Brain pericyte (primary cell): ENCODE measurements at places on chromosomes 5 and 9.

DNA sequence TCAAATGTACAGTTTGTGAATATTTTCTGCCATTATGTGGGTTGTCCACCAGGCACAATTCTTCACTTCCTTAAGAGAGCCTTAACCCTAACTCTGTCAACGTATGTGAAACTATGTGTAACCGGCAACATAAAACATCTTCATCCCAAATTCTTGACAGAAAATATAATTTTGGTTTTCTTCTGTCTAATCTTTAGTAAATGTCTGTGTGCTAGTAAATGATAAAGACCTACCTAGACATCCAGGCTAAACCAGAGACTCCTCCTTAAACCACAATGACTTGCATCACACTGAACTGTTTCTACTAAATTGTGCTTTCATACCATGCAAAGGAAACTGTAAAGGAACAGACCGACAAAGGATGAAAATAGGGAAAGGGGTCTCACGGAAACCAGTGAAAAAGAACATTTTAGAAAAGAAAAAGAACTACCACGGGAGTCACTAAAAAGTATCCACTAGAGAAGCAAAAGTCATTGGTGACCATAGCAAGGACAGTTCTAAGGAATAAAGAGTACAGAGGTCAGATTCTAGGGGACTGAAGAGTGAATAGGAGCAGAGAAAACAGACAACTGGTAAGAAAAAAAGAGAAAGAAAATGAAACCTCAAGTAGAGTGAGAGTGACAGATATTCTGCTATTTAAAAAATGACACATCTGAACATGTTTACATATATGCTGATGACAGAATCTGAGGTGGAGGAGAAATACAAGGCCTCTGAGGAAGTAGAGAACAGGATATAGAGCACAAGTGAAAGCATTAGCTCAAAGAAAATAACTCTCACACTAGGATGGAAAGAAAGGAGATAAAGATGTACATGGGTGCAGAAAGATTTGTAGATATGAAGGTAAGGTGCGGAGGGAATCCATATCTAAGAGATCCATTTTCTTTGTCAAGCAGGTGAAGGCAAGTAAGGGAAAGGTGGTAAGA is 49.4 kb downstream of the FNIP1 start:
- DNase-seq: no peak

- no peak for DNase-seq
Observed at GRCh38 chr5:36478646-36479317, 127.6 kb upstream of the SLC1A3 start.

GRCh38 chr5:139726248-139726647 is 69.4 kb upstream of the PSD2 start:
- no peak for DNase-seq

DNA sequence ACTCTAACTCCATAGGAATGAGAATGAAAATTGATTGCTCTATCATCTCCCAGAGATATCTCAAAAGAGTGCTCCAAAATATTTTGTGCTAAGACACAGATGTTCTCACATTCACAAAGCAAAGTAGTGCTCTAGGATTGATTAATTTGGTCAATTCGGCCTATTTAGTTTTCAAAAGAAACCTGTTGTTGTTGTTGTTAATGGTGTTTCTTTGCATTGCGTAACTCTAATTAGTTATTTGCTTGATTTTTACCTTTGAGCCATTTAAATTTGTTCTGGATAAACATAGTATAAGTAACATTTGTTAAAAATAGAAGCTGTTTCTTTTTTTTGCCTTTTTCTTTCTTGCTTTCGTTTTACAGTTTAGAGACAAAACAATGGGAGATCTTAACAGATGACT is 382.5 kb downstream of the CAAP1 start:
- DNase-seq: no peak

GRCh38 chr9:23783509-23783908 is 42.5 kb downstream of the ELAVL2 start:
- no peak for DNase-seq

GRCh38 chr5:16809010-16809394 is 127.1 kb downstream of the MYO10 start:
- DNase-seq: no peak

DNA sequence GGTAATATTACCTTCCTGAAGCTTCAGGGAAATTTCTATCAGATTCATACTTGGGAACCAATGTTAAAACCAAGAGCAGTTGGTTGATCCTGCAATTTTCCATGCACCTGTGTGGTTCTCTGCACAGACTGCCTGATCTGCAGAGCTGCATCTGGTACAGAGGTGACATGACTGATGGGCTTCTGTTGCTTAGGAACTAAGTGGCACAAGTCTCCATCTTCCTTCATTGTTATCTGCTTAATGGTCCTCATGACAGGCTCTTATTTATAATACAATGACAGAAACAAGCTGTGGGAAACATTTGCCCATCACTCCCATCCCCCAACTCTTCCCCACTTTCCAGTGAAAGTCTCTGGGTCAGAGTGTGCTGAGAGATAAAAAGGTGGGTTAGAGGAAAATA is 799.1 kb downstream of the TAF11L14 start:
- DNase-seq: no peak

DNA sequence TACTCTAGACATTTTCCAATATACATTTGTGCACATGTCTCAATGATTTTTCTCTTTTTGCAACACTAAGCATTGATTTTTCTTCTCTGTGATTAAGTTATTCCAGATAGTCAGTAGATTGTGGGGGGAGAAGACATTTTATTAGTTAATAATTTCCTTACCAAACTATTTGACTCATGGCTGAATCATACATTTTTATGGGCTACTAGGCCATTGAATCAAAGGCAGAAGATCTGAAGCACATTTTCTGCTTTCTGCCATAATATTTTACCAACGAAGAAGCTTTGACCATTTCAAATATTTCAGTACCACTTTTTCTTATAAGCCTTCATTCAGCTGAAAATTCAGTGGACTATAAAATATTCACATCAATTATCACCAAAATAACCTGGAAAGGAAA is 175.6 kb downstream of the IRX2 start:
- DNase-seq: no peak

GRCh38 chr5:62640446-62640845 is 61.8 kb downstream of the LRRC70 start:
- DNase-seq: no peak

GRCh38 chr5:159586921-159587320 is 256.6 kb upstream of the IL12B start:
- no peak for DNase-seq

- DNase-seq: no peak
Observed at GRCh38 chr5:166382031-166382430, 1909.4 kb upstream of the WWC1 start.

GRCh38 chr9:110083866-110084265 is 124.1 kb downstream of the C9orf152 start:
- DNase-seq: no peak

DNA sequence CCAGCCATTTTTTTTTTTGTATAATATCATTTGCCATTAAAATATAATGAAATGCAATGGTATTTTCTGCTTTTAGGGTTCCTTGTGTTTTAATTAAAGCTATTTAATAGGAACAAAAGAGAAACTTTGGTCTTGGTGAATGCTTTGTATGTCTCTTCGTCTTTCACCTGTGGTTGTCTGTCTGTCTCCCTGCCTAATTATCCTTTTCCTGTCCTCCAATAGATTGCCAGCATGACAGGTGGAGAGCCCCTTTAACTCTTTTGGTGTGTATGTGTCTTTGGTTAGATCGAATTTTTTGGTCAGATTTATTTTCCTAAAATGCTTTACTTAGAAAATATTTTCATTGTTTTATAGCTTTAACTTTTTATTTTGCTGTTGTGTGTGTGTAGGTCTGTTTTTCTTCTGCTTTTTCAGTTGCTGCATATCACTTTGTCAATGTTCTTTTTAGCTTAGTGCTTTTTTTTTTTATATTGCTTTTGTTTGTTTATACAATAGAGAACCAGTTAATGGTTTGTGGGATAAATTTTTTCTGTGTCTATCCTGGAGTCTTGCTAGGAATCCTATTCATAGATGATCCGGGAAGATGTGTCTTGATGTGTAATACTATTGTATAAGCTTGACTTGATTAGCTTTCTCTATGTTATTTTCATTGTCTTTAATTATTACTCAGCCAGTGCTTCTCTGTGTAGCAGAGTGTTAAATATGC is 8.6 kb downstream of the CHMP5 start:
- DNase-seq: no peak

DNA sequence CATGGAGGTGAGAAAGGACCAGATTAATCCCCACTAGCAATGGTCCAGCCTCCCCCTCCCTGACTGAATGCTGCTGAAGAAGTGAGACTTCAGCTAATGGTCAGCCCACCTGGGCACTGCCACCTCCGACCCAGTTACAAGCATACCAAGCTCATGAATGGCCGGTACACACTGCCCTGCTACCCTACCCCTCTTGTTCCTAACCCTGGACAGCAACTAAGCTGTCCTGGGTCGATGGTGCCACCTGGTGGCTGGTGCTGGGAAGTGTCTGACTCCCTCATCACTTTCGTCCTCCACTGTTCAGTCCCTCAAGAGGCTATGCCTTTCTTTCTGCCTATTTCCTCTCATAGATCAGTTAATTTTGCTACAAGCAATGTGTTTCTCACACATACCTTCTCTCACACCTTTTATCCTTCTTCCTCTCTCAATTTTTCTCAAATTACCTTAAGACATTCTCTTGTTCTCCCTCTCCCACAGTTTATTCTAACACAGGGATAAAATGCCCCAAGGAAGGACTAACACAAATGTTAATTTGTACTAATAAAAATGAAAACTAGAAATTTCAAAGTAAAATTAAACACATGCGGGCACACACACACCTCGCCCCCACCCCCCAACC is 42.4 kb downstream of the PAX5 start:
- DNase-seq: no peak

DNA sequence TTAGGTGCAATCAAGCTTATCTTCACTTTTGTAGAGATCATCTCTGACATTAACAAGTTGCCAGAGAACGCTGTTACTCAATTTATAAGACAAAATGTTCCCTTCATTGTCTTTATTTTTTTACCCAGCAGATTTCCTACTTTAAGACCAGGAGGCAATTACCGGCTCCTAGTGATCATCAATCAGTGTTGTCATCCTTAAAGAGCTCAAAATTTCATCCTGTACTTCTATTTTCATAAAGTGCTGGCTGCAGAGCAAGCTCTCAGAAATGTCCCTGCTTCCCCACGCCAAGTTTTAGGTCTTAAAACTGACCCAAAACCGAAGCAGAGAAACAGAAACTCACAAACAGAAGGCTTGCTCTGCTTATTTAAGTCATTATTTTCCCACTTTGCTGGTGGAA is 82.9 kb downstream of the PJA2 start:
- no peak for DNase-seq

DNA sequence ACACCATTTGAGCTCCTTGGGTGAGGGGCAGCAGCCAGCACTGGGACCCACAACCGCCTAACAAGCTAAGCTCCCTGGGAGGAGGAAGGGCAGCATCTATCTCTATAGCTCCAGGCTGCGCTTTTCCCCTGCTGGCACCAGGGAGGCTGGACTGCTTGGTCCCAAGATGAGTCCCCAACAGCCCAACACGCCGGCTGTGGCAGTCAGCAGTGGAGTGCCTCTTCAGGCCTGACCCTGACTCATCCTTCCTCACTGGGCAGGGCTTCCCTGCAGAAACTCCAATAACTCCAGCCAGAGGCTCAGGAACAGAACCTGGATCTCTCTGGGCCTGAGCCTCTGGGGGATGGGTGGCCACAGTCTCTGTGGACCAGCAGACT is 113.7 kb upstream of the ADAMTS16 start:
- no peak for DNase-seq

DNA sequence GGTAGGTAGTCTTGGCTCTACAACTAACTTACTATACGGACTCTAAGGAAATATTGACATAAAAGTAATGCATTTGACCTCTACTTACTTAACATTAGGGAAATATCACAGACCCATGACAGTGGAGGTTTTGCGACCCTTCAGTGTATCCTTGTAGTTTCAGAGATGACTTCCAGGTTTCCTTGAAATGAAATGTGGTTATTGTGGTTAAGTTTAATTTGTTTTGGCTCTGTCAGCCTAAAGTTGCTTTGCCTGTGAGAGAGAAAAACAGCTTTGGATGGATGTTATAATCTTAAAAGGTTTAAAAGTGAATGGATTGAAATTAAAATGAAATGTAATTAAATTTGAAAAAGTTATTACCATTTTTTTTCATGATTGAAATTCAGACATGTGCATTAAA is 42.9 kb downstream of the LRRTM2 start:
- peak; percentile 39 for DNase-seq

- DNase-seq: no peak
Observed at GRCh38 chr5:150674341-150674821, 13.3 kb downstream of the MYOZ3 start.

GRCh38 chr5:178545176-178545575 is 45.0 kb downstream of the COL23A1 start:
- DNase-seq: no peak

DNA sequence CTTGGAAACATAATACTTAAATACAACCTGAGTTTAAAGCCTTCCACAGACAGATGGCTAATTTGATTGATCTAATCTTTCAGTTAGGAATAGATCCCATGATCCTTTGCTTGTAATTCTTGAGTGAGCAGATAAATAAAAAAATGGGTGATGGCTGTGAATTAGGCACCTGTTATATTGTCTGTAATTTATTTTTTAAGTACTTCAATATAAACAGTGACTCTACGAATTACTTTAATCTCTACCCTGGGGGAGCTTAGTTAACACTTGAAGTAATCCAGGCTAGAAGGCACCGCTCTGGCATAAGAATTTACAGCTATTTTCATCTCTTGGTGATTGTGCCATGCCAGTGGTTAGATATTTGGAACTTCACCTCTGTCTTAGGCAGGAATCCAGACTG is 9.0 kb downstream of the EGFLAM start:
- no peak for DNase-seq

DNA sequence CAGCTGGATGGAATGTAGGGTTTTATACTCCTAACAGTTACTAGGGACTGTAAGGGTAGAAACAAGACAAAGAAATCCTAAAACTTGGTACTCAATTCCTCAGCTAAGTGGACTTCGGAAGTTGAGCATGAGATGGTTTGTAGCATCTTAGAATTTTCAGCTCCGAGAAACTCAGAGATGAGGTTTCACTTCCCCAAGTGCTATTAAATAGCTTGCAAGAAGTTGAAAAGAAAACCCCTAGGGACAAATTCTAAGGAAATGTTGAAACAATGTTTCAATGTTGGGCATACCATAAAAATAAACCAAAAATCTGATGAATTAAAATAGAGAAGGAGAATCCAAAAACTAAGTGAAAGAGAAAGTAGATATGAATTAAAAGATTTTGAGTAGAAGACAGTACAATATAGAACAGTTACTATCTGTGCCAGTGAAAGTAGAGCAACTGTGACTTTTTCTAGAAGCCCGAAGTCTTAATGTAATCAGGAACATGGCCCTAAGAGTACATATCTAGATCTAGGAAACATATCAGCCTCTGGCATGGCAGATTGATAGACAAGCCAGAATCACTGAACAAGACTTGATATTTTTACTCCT is 308.6 kb upstream of the RGMB start:
- DNase-seq: no peak
